ENCODE measurements at places on chromosomes 2 and 18. TPM values are rescaled to one million over a fixed set of nuclear protein-coding genes. Genes with fewer than 3 reads are reported as not detected.

DNA sequence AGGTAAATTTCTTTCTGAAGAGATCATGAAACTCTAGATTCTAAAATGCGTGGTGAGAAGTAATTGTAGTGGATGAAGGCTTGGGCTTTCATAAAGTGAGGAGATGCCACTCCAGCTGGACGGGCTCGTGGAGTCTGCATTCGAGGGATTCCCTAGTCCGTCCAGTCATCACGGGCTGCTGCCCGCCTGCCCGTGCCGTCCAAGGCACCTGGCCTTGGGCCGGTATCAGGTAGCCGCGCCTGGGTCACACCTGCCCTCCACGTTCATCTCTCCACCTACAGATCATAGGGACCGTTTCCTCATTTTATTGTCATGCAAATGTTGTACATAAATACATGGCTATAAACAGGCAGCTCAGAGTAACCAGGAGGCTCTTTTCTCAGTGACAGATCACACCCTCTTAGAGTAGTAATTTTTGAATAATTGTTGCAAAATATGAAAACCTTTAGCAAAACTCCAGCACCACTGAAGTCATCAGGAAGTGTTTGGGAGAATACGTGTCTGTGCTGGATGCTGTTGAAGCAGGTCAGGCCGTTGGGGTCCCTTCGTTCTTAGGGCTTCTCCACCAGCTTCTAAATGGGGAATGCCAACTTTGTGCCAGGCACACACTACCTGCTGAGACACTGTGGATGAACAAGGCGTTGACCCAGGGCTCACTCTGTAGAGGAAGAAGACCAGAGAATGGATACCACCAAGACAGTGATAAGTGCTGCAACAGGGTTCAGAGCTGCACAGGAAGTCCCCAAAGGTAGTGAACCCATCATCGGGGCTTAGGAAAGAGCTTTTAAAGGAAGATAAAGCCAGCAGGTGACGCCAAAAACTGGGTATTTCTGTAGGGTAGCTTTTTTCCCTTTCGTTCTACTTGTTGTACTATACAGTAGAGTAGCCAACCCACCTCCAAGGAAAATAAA, 112.5 kb downstream of the FAM210A start:
- peak overlapping the region; percentile 38 for H3K4me3 ChIP-seq
- H3K36me3 ChIP-seq, result no peaks in the 10 kb centered on the region
- peaks cover 45% of the 10 kb centered on the region for H3K4me1 ChIP-seq
- no peak for DNase-seq
- no peaks in the 10 kb centered on the region for H3K27me3 ChIP-seq
- peak overlapping the region; percentile 95 for H3K27ac ChIP-seq

- H3K27ac ChIP-seq, result no peak overlapping the region
- no peak overlapping the region for H3K4me3 ChIP-seq
- no peak for DNase-seq
- H3K4me1 ChIP-seq, result no peaks in the 10 kb centered on the region
- H3K36me3 ChIP-seq, result no peaks in the 10 kb centered on the region
These were observed 54.3 kb downstream of the INO80C start for GRCh38 chr18:35443434-35443833.

DNA sequence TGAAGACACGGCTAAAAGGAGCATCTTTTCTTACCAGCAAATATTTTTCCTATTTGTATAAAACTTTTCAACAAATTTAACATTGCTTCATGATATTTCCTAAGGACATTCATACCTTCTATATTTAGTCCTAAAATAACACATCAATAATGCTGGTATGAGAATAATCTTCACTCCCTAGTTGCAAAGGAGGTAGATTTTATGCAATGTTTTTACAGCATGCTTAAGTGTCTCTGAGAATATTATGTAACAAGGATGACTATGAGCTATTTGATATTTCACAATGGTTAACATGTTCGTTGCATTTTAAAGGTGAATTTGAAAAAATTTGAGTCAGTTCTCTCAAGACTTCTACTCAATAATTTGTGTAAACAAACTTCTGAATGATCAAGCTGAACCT, 506.7 kb downstream of the NUP35 start:
- no peak for DNase-seq
- H3K4me1 ChIP-seq, result no peaks in the 10 kb centered on the region
- no peak overlapping the region for H3K27ac ChIP-seq
- H3K36me3 ChIP-seq, result no peaks in the 10 kb centered on the region

KIF3C gene
- polyA plus RNA-seq, result 1.1 TPM

DNA sequence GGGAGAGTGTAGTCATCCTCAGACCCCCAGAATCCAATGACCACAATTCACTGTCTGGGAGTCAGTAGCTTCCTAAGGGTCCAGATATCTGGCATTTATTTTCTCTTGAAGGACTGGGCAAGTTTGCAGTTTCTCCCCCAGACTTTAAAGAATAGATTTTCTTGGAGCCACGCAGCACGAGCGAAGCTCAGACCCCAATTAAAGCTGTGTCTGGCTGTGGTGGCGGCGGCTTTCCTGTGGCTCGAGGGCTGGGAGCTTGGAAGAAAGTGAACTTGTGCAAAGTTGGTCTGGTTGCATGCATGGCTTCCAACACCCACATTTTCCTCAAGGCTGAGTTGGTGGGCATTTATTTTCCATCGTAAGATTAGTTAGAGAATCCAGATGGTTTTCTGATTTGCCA, 105.0 kb downstream of the ACKR3 start:
- no peak overlapping the region for H3K4me3 ChIP-seq
- no peak for DNase-seq
- peaks cover 10% of the 10 kb centered on the region for H3K27me3 ChIP-seq
- no peak overlapping the region for H3K27ac ChIP-seq
- no peaks in the 10 kb centered on the region for H3K4me1 ChIP-seq

All from naive thymus-derived CD8-positive, alpha-beta T cell (primary cell).